T1000 (cell line): ENCODE measurements at places on chromosomes 6 and 20.
A peak's percentile ranks its signal among the peaks of the same experiment; 100 is the strongest.

- DNase-seq: no peak
Observed at GRCh38 chr20:24677626-24678315, 208.3 kb downstream of the SYNDIG1 start.

- no peak for DNase-seq
Observed at GRCh38 chr6:10449751-10450150, 34.9 kb upstream of the TFAP2A start.

DNA sequence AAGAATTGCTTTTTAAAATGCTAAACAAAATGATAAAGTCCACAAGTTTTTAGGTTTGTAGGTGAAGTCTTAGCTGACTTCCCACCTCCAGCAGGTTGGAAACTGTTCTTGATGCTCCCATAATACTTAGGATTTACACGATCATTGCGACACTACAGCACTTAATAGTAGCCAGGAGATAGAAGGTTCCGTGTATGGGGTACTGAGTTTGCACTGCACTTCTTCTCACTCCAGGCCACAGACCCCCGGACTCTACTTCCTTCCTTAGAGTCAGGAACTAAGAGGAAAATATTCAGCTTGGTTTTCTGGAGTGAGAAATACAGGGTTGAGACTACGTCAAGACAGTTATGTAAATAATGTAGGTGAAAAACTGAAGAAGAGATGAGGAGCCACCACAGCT is 56.1 kb upstream of the SGK1 start:
- no peak for DNase-seq

DNA sequence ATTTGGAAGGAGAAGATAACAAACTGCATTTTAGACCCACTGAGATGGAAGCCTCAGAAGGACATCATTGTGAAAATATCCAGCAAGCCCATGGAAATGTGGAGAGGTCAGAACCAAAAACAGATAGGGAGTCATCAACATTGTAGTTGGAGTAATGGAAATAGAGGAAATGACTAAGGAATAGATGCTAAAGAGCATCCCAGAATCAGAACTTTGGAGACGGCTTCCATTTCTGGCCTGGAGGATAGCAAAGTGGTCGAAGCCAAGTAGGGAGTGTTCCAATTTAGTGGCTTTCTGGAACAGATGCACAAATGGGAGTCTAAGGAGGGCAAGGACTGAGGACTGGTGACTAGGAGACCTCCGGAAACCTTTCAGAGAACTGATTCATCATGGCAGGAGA is 3.6 kb downstream of the BEND6 start:
- DNase-seq: no peak

GRCh38 chr6:126307849-126308248 is 32.1 kb upstream of the CENPW start:
- no peak for DNase-seq

DNA sequence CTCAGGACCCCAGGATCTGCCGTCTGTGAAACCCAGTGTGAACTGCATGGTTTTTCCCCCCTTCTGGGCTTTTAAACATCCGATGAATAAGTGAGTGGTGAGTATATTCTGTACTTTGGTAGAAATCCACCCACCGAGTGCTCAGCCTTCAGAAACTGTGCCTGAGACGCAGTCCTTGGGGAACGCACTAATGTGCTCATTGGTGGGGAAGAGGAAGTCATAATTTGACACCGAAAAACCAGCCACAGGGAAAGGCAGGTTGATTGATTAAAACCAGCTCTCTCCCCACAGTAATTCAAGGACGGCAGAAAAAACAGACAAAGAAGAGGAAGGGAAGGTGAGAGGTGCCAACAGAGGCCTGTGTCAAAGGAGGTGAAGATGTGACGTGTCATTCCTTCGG is 21.7 kb downstream of the EDN3 start:
- DNase-seq: no peak

DNA sequence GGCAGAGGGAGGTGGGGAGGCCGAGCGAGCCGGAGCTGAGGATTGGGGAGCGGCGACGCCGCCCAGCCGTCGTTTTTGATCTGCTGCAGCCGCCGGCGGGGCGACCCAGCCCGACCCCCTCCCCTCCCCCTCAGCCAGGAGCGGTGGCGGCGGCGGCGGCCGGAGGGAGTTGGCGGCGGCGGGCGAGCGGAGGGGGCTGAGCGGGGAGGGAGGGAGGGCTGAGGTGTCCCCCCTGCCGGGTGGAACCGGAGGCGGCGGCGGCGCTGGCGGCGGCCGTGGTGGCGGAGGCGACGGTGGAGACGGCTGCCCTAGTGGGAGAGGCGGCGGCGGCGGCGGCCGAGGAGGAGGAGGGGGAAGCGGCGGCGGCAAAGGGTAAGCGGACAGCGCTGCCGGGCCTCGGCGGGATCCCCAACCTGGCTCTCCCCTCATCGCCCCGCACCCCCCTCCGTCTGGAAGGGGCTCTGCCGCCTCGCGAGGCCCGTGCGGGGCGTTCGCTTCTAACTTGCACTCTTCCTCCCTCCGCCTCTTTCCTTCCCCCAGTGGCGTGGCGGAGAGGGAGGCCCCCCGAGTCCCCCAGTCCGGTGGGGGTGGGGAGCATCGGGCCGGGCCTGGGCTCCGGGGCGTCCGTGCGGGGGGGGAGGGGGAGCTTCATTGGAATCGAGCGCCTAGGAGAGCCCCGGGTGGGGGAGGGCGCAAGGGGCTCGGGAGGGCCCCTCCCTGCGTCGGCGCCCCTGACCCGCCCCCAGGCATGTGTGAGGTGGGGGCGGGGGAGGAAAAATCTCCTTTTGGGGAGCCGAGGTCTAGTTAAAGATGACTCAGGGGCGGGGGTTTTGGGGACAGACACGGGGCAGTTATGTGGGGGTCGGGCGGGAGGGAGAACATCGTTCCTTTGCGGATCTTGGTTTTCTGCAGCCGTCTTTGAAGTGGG is at the start of gene TAB2:
Gene TAB2 (plus strand): TSS at position 69 of the 928 bp plus-strand sequence. CDS start 52,286 bp downstream, outside the sequence.
- no peak for DNase-seq

GRCh38 chr6:110353457-110354001 is 4.6 kb downstream of the METTL24 start:
- DNase-seq: no peak

GRCh38 chr20:52083627-52084232 is 107.8 kb downstream of the ZFP64 start:
- peak; percentile 60 for DNase-seq

DNA sequence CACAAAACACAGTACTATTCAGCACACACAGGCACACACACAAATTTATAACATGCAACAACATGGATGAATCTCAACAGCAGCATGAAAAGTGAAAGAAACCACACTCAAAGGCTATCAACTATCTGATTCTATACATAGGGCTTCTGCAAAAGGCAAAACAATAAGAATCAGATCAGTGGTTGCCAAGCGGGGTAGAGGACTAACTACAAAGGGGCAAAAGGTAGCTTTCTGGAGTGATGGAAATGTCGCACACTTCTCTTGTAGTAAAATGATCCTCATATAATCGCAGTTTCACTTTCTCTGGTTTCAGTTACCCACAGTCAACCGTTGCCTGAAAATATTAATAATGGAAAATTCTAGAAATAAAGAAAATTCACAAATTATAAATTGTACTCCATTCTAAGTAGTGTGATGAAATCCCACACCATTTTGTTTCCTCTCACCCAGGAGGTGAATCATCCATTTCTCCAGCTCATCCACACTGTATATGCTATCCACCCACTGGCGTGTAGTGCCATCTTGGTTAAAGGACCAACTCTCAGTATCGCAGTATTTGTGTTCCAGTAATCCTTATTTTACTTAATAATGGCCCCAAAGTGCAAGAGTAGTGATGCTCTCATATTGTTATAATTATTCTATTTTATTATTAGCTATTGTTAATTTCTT is 12.8 kb upstream of the PLN start:
- no peak for DNase-seq

- DNase-seq: no peak
Observed at GRCh38 chr6:151565940-151566339, 72.1 kb downstream of the CCDC170 start.

- no peak for DNase-seq
Observed at GRCh38 chr20:34402461-34402860, 39.4 kb downstream of the ITCH start.

- no peak for DNase-seq
Observed at GRCh38 chr6:118546164-118546879, 1.8 kb upstream of the PLN start.
